ENCODE measurements at places on chromosomes 5 and 9. TPM values are rescaled to one million over a fixed set of nuclear protein-coding genes. Genes with fewer than 3 reads are reported as not detected.

The CBY3 gene
- total RNA-seq = not detected

The ZDHHC11 gene
- total RNA-seq = 0.64 TPM

The NOL8 gene
- total RNA-seq = 24.2 TPM

The MEGF10 gene
- total RNA-seq = 0.97 TPM

The DMGDH gene
- total RNA-seq = 4.5 TPM

The TERT gene
- total RNA-seq = not detected

The TSSK1B gene
- 0.64 TPM for total RNA-seq

The MCTP1 gene
- 20.9 TPM for total RNA-seq

The ITK gene
- 1.3 TPM for total RNA-seq

- DNase-seq = no peak
Observed at GRCh38 chr5:111514087-111514486, 1.8 kb upstream of the STARD4 start.

DNA sequence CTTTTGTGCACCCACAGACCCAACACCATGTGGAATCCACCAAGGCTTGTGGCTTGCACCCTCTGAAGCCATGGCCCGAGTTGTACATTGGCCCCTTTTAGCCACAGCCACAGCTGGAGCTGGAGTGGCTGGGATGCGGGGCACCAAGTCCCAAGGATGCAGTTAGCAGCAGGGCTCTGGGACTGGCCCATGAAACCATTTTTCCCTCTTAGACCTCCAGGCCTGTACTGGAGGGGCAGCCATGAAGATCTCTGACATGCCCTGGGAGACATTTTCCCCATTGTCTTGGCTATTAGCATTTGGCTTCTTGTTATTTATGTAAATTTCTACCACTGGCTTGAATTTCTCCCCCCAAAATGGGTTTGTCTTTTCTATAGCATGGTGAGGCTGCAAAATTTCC lies 51.8 kb downstream of the RASA1 start:
- DNase-seq = no peak

DNA sequence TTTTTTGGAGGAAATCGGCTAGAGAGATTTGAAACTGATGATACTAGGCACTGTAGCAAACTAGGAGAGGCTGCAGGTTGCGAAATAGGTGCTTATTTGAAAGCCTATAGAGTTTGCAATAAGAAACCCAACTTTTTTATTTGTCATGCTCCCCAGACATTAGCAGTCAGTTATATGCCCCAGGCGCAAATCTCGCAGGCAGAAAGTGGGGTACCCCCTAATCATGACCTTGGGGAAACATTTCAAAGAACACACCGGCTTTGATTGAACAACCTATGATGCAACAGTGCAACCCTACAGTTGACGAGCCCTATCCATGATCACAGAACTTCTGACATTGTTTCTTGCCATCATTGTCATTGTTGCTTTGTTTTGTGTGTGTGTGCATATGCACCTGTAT lies 510.5 kb downstream of the RAB3C start:
- peak; percentile 77 for DNase-seq

DNA sequence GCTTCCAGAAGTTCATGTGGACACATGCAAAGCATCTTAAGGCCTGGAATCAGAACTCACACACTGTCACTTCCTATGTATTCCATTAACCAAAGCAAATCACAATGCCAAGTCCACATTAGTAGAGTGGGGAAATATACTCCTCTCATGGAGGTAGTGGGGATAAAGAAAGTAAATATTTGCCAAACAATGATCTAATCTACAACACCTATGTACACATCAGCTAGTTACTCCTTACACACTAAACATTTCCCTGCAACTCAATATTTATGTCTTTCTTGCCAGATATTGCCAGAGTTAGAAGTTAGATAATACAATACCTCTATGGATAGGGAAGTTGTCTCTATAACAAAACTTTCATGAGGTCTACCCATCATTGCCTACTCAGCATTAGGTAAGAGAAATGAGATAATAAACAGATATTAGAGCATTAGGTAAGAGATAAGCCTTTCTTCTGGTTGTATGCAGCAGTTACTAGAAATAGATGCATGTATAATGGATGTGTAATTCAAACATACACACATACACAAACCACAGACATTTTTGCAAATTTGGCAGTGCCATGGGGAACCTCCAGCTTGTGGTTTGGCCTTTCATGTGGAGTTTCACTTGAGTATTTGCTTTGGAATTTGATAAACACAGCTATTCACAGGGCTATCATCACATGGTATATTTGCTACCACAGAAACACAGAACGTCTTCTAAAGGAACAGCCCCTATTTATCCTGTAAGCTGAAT lies 196.5 kb downstream of the TLE1 start:
- DNase-seq = peak; percentile 92

GRCh38 chr9:87882627-87883026 lies at the start of gene SPATA31E1:
Gene SPATA31E1, plus strand, starts transcription at chr9:87882877. Its CDS starts 15 bp downstream, at chr9:87882892.
- no peak for DNase-seq

GRCh38 chr5:126508962-126509279 lies 85.7 kb downstream of the GRAMD2B start:
- peak; percentile 65 for DNase-seq

DNA sequence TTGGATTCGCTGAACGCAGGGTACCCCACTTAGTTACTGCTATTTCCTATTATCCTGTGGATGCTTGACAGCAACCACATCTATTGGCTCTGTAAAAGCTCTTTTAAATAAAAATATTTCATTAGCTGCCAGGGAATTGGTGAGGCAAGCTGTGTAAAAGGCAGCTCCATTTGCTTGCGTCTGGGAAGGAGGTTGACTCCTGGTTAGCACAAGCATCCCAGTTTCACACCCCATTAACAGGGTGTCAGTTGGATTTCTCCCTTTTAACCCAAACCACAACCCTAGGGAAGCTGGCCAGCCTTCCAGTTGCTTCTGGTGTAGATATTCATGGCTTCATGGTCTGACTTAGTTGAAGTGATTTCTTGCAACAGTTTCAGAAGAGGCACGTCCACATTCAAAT lies 151.0 kb downstream of the GPBP1 start:
- DNase-seq = no peak

DNA sequence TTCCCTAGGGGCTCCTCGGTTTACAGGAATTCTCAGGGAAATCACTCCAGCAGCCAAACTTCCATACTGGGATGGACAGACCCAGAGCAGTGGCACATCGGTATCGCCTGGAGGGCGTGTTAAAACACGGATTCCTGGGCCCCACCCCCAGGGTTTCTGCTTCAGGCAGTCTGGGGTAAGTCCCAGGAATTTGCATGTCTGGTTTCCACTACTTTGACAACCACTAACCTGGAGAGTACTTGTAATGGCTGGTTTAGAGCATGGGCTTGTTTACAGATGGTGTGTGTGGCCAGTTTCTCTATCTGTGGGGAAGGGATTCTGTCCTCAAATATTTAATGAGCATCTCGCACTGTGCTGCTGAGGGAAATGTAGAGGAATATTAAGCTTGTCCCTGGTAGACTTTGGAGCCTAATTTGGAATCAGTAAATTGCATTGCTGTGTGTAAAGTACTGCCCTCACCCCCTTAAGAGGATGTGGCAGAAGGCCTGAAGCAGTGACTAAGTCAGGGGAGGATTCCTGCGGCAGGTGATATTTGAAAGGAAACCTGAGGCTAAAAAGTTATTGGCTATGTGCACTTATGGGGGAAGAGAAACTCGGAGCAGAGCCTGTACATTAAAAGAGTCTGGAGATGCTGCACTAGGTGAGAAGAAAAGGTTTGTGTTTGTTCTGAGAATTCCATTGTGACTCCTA lies 18.6 kb upstream of the TJP2 start:
- DNase-seq = peak; percentile 22

DNA sequence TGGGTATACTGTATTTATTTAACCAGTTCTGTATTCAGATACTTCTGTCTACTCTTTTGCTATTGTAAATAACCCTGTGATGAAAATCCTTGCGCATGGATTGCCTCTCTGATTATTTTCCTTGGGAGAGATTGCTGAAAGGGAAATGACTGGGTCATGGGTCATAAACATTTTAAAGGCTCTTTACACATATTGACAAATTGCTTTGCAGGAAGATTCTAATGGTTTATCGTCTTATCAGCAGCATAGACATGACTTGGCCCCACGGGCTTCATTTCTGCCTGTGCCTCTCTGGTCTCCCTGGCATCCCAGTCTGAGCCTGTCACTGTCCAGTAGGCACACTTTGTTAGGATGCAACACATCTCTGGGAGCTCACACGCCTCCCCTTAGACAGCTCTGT lies 52.3 kb downstream of the RGS3 start:
- DNase-seq = peak; percentile 61

- no peak for DNase-seq
Observed at GRCh38 chr9:114071197-114071795, 6.8 kb downstream of the AMBP start.

- no peak for DNase-seq
Observed at GRCh38 chr9:88951155-88951542, 40.1 kb upstream of the S1PR3 start.

DNA sequence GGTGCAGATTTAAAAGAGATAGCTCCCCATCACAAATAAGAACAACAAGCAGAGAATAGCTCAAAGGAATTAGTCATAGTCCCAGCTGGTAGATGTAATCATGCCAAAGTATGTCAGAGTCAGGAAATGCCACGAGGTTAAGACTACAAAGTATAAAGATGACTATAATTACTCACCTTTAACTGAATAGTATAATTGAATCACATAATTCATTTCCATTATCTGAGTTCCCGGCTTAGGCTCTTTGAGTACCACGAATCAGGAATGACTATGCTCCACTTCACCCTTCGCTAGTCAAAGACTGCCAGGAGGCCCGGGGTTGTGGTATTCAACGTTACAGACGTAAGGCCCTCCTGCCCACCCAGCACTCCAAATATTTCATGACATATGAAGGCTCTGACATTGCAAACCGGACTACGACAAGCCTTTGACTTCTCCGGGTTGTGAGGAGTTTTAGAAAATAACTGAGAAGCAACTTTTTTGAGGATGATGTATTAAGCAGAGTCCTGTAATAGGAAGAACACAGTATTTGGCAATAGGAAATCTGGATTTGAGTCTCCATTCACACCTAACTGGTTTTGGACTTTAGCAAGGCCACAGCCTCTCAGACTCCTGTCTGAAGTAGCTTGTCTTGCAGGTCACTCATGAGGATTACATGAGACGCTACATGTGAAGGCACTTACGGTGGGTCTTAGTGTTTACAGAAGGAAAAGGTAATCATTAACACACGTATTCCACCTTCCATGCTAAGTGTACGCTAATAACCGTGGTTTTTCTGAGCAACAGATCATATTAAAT lies 64.6 kb downstream of the ENC1 start:
- peak; percentile 76 for DNase-seq

- DNase-seq = no peak
Observed at GRCh38 chr9:99262949-99263418, 40.9 kb downstream of the SEC61B start.

- DNase-seq = no peak
Observed at GRCh38 chr5:140827704-140828361, at the start of gene PCDHA6. Gene PCDHA6, plus strand, starts transcription at chr5:140827960. Its CDS starts 132 bp downstream, at chr5:140828092.

- DNase-seq = no peak
Observed at GRCh38 chr9:3646226-3646625, 120.4 kb upstream of the RFX3 start.

DNA sequence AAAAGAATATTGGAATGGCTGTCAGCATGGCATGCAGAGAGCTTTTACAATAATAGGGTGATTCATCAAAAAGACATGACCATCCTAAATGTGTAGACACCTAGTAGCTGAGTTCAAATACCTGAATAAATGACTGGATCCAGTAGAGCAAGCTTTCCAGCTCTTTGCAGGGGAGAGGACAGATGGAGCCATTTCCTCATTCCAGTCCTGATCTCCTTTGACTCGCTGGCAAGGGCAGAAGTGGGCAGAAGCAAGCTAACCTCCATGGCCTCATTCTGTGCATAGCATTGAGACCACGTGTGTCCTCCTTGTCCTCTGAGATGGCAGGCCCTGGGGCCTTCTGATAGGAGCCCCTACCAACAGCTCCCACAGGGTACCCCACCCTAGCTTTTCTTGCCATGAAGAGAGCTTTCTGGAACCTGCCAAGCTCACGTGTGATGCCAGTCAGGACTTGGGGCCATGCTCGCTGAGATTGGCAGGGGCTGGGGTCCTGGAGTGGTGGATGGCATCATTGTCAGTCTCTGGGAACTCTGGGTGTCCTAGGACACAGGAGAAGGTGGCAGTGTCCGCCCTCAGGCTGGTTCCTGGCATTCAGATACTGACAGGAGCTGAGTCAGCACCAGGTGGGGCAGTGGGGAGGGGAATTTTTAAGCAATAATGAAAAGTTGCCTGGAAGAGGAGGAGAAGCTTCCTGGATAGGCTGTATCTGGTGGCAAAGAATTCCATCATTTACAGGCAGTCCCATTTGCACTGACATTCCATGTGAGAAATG lies 33.6 kb downstream of the WWC1 start:
- no peak for DNase-seq

GRCh38 chr5:175718401-175719108 lies 60.7 kb downstream of the HRH2 start:
- peak; percentile 24 for DNase-seq

- DNase-seq = no peak
Observed at GRCh38 chr5:85670417-85670816, 947.3 kb upstream of the COX7C start.

Measured in fibroblast of villous mesenchyme (primary cell).